ENCODE measurements at places on chromosomes 16 and 17.

GRCh38 chr17:37759014-37759637, 14.3 kb upstream of the HNF1B start:
- DNase-seq = no peak

GRCh38 chr17:70636517-70637133, 467.3 kb downstream of the KCNJ2 start:
- DNase-seq = no peak

DNA sequence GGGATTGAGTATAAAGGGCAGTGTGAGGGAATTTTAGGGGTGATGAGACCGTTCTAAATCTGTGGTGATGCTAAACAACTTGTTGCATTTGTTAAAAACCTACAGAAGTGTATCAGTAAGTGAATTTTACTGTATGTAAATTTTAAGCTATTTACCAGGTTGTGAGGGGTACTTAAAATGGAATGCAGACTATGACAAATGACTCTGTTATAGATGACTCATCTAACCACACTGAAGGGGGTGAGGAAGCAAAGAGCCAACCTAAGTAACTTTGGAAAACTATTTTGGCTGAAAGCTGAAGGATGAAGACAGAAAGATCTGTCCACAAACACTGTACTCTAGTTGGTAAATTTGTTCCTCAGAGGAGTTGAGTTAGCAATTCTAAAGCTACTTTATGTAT, 5.3 kb upstream of the MKS1 start:
- DNase-seq = no peak

DNA sequence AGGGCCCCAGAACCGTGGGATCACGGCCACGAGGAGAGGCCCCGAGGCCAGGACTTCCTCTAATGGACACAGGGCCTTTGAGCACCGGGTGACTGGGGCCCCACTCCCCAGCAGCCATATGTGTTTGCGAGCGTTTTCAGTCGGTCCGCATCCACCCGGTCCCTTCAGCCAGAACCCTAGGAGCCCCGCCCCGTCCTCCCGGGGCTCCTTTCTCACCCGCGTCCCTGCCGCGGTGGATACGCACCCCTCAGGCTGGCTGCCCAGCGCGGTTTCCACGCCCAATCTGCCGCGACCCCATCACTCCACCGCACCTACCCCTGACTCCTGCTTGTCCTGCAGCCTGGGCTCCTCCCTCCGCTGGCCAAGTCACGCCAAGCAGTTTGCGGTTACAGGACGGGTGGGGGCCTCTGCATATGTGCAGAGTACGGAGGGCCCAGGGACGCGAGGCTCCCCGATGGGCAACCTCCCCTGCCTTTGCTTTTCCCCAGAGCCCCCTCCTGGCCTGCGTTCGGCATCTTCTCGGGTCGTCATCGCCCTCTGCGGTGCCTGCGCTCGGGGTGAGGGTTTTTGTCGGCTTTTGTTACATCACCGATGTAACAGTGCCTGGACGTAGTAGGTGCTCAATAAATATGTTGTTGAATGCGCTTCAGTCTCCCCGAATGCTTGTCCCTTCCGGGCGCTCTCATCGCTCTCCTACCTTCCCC, 1.0 kb upstream of the TTYH2 start:
- no peak for DNase-seq

Measured in NCI-H187 treated with DMSO at 0.1 percent for 48 hours (cell line).